Right atrium auricular region (tissue), 2 donors: ENCODE measurements at places on chromosomes 5 and 9. TPM values are rescaled to one million over a fixed set of nuclear protein-coding genes. Genes with fewer than 3 reads are reported as not detected.

Gene ARPC5L
- total RNA-seq = 21.7 TPM

Gene CMYA5
- 1,199 TPM for total RNA-seq

Gene DBH
- not detected for total RNA-seq

Gene NAA35
- 12.4 TPM for total RNA-seq

- DNase-seq = no peak
- H3K4me1 ChIP-seq = peaks cover 6% of the 10 kb centered on the region
- no peaks in the 10 kb centered on the region for H3K36me3 ChIP-seq
- H3K4me3 ChIP-seq = no peak overlapping the region
Measured at GRCh38 chr9:8733131-8733954, 933.8 kb upstream of the DMAC1 start.

GRCh38 chr9:70462300-70462699 lies 47.8 kb upstream of the KLF9 start:
- no peaks in the 10 kb centered on the region for H3K4me1 ChIP-seq
- no peak for DNase-seq
- no peak overlapping the region for H3K4me3 ChIP-seq
- H3K27ac ChIP-seq = no peak overlapping the region
- no peaks in the 10 kb centered on the region for H3K27me3 ChIP-seq

- no peaks in the 10 kb centered on the region for H3K4me1 ChIP-seq
- no peak for DNase-seq
- H3K27me3 ChIP-seq = no peaks in the 10 kb centered on the region
- H3K4me3 ChIP-seq = no peak overlapping the region
- no peak overlapping the region for H3K27ac ChIP-seq
Measured at GRCh38 chr5:59503220-59503619, 390.3 kb downstream of the PDE4D start.

GRCh38 chr9:99472240-99472915 lies 250.3 kb downstream of the SEC61B start:
- no peaks in the 10 kb centered on the region for H3K36me3 ChIP-seq
- no peaks in the 10 kb centered on the region for H3K27me3 ChIP-seq
- H3K4me3 ChIP-seq = no peak overlapping the region
